Neural progenitor cell (in vitro differentiated cells): ENCODE measurements at places on chromosomes 16 and 17. TPM values are rescaled to one million over a fixed set of nuclear protein-coding genes. Genes with fewer than 3 reads are reported as not detected.

- DNase-seq = peak; percentile 15
- no peaks in the 10 kb centered on the region for H3K36me3 ChIP-seq
- H3K27me3 ChIP-seq = no peaks in the 10 kb centered on the region
- H3K27ac ChIP-seq = no peak overlapping the region
- H3K4me3 ChIP-seq = no peak overlapping the region
- H3K4me1 ChIP-seq = peaks cover 37% of the 10 kb centered on the region
These were observed 55.4 kb upstream of the SLC25A19 start for GRCh38 chr17:75344666-75345065.

- no peaks in the 10 kb centered on the region for H3K4me1 ChIP-seq
- H3K4me3 ChIP-seq = no peak overlapping the region
- DNase-seq = no peak
- no peaks in the 10 kb centered on the region for H3K36me3 ChIP-seq
These were observed 109.6 kb upstream of the CDH5 start for GRCh38 chr16:66256919-66257318.

DNA sequence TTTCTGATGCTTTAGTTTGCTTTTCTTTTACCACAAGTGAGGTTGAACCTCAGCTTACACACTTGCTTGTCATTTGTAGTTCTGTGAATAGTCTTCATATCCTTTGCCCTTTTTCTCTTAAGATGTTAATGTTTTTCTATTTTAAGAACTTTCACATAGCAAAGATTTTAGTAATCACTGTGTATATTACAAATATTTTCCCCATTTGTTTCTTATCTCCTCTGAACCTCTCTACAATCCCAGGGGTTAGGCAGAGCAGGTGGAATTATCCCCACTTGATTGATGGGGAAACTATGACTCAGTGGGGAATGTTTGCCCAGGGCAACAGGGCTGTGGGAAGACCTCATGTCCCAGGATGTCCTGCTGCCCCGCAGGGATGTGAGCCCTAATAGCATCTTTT is 11.7 kb upstream of the MYH3 start:
- no peaks in the 10 kb centered on the region for H3K4me1 ChIP-seq
- no peak overlapping the region for H3K4me3 ChIP-seq
- no peaks in the 10 kb centered on the region for H3K36me3 ChIP-seq
- no peak for DNase-seq
- no peak overlapping the region for H3K27ac ChIP-seq

DNA sequence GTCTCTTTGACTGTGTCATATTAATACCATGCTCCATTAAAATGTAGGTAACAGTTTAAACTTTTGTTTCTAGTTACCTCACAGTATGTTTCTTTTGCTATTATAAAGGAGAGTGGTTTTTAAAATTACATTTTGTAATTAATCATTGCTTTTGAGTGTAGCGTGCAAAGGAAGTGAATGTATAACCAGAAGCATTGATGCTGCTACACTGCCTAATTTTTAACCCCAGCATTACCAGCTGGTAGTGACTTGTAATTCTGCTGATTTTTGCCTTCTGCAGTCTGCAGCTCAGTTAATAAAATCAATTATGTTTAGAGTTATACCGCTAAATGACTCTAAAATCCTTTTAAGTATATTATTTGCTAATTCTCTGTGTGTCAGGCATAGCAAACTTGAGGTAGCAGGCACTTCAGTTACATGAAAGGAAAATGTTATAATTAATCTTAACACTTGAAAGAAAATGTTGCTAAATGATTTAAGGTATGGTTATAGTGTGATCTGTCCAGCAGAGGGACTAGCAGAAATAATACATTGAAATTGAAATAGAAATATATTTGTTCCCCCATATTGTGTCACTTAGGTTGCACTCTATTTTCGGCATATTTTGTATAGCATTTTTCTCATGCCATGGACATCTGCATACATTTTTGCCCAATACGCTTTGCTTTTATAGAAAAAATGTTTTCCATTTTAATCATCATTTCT is 388.5 kb downstream of the CNTNAP4 start:
- H3K27ac ChIP-seq = no peak overlapping the region
- H3K4me1 ChIP-seq = no peaks in the 10 kb centered on the region
- peaks cover 4% of the 10 kb centered on the region for H3K27me3 ChIP-seq

The EVPLL gene
- total RNA-seq = not detected in 2 replicates

The GJD3 gene
- not detected in 2 replicates for total RNA-seq

The OR1F1 gene
- not detected in 2 replicates for total RNA-seq
